ENCODE measurements at places on chromosomes 5 and 9.

GRCh38 chr9:82247318-82247717, 258.7 kb downstream of the SPATA31D1 start:
- DNase-seq: no peak

- no peak for DNase-seq
Observed at GRCh38 chr5:167296066-167296465, 995.4 kb upstream of the WWC1 start.

DNA sequence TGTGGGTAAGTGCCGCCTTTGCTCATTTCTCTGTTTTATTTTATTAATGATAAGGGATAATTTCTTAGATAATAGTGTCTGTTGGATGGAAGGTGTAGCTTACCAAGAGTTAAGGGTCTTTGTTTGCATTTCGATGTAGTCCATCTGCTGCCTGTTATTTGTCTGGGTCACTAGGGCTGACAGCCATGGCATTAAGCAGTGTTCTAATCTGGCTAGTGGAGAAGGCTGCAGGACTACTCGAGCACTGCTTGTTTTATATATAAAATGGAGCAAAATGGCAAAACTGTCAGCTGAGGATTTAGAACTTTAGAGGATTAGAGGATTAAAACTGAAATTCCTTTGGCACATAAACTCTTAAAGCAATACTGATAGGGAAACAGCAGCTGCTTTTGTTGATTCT, 67.5 kb downstream of the C7 start:
- no peak for DNase-seq

- no peak for DNase-seq
Observed at GRCh38 chr9:91037511-91038482, 236.2 kb downstream of the SYK start.

DNA sequence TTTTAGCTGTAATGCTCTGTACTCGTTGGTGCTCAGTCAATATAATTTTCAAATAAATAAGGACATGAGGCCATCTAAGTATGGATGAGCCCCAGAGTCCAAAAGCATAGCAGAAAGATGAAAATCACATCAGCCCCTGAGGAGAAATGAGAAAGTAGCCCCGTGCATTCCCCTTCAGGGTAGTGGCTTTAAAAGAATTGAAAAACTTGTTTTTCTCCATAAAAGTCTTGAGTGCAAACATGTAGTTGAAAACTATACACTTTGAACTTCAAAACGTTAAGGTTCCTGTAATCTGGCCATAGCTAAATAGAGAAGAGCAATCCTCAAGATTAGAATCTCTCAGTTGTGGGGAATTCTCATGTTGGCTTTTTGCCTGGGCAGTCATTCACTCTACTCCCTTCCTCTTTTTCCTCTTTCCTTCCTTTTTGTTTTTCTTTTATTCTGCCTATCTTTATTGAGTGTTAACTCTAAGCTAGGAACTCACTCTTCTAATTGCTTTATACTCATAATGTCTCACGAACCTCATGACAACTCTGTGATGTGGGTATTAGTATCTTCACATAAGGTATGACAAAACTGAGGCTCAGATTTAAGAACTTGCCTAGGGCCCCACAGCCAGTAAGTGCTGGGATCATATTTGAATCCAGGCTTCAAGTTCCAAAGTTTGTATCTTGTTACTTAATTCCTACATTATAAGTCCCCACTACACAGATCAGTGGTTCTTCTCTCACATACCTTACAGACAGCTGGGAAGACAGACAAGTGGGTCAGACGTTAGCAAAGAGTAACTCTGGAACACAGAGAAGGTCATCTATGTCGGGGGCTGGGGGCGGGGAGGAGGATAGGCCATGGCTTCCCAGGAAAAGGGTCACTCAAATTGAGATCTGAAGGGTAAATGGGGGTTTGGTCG, 46.4 kb upstream of the ABCA1 start:
- no peak for DNase-seq

- DNase-seq: no peak
Observed at GRCh38 chr9:113558632-113559502, 95.3 kb downstream of the RGS3 start.

- no peak for DNase-seq
Observed at GRCh38 chr9:132708769-132709430, 38.6 kb downstream of the GTF3C4 start.

- peak; percentile 53 for DNase-seq
Observed at GRCh38 chr9:18543406-18544192, 69.6 kb downstream of the ADAMTSL1 start.

- DNase-seq: no peak
Observed at GRCh38 chr9:109652971-109653370, 127.0 kb upstream of the PALM2AKAP2 start.

DNA sequence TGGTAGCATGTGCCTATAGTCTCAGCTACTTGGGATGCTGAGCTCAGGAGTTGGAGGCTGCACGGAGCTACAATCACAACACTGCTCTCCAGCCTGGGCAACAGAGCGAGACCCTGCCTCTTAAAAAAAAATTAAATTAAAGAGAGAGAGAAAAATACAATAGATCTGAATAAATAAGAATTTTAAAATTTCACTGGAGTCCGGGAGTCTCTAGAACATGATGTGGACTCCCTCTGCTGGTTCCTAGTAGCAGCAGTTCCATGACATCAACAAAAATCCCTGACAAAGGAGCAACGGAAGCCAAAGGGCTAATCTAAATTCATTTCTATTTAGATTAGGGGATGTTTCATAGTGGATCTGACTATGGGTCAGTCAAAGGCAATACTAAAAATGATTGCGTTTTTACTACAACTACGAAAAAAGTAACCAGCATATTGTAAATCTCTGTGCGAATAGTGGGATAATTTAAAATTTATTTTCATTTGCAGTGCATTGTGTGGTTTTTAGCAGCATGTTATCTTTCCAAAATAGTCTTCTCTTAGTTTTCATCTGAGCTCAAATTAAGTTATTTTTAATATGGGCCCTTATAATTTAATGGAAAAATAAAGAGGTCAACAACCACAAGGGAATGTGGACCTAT, 6.7 kb downstream of the INIP start:
- no peak for DNase-seq

GRCh38 chr5:56278335-56278753, 45.2 kb upstream of the ANKRD55 start:
- peak; percentile 98 for DNase-seq

- DNase-seq: no peak
Observed at GRCh38 chr5:89946508-89946907, 463.0 kb downstream of the CETN3 start.

DNA sequence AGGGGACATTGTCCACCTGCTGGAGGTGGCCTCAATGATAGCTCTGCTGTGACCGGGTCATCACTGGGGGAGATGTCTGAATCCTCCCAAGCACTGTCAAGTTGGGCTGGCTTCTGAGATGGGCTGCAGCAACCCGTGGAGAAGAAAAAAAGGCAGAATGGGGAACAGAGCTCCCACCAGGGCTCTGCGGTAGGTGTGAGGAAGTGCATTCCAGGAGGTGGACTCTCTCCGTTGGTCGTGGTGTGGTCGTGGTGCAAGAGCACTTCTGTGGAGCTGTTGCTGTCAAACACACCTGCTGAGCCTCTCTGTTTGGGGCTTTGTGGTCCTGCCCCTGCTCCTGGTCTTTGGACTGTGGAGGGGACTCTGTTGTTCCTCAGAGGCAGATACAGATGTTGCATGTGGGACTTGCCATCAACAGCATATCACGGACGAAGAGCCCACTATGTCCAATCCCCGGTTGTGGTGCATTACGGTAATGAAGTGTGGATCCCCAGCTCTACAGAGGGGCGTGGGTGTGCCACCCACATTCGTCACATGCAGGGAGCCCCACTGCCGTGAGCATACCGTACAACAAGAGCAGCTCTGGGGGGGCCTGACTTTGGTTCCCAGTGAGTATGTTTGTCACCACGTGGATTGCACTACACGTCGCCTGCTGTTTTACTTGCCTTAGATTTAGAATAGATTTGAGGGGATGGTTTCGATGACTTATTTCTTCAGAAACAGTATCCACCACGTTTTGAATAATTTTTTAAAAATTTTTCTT, 36.0 kb upstream of the PITX1 start:
- DNase-seq: no peak

- DNase-seq: no peak
Observed at GRCh38 chr9:3848445-3849114, 322.8 kb upstream of the RFX3 start.

GRCh38 chr5:10760096-10760920, 726 bp downstream of the DAP start:
- DNase-seq: no peak

DNA sequence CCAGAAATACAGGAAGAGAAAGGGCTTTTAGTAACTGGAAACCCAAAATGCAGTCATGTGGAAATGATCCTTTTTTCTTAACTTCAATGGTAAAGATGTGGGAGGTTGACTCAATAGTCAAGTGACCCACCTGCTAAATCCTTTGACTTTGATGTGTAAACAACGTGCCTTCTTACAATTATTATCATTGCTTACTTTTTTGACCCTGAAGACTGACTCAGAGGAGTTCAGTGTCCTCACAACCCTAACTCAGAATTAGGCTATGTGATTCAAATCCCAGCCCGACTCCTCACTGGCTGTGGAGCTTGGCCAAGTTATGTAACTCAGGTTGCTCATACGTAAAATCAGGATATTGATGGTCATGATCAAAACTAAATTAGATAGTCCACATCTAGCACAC, 27.9 kb downstream of the ANXA1 start:
- no peak for DNase-seq

- no peak for DNase-seq
Observed at GRCh38 chr9:115689331-115689730, 464.3 kb upstream of the PAPPA start.

DNA sequence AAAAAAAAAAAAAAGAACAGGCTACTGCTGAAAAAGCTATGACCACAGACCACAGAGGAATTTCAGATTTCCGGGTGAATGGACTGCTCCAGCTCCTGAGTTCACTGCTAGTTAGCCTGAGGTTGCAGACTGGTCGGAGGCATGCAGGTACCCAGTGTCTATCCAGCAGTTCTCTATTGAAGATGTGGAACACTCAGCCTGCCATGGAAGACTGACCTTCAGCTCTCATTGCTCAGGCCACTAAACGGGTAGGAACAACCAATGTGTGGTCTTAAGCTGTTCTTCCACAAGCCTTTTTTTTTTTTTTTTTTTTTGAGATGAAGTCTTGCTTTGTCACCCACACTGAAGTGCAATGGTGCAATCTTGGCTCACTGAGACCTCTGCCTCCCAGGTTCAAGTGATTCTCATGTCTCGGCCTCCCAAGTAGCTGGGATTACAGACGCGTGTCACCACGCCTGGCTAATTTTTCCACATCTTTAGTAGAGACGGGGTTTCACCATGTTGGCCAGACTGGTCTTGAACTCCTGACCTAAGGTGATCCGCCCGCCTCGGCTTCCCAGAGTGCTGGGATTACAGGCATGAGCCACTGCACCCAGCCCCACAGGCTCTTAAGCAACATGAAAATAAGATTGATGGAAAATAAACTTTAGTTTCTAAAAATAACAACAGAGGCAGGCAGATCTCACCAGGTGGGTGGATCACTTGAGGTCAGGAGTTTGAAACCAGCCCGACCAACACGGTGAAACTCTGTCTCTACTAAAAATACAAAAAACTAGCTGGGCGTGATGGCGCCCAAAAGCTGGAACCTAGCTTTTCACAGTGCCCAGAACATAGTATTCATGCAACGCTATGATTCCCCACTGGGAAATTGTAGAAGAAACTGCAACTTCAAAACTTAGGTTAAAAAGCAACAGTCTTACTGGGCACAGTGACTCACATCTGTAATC, 20.0 kb upstream of the NPM1 start:
- no peak for DNase-seq

- no peak for DNase-seq
Observed at GRCh38 chr9:88672874-88673689, 138.1 kb downstream of the NXNL2 start.
